ENCODE measurements at places on chromosomes 11 and 22. TPM values are rescaled to one million over a fixed set of nuclear protein-coding genes. Genes with fewer than 3 reads are reported as not detected.

GRCh38 chr22:20084547-20085413, 4.7 kb downstream of the DGCR8 start:
- DNase-seq: no peak

Gene SLC22A25
- not detected for polyA plus RNA-seq

DNA sequence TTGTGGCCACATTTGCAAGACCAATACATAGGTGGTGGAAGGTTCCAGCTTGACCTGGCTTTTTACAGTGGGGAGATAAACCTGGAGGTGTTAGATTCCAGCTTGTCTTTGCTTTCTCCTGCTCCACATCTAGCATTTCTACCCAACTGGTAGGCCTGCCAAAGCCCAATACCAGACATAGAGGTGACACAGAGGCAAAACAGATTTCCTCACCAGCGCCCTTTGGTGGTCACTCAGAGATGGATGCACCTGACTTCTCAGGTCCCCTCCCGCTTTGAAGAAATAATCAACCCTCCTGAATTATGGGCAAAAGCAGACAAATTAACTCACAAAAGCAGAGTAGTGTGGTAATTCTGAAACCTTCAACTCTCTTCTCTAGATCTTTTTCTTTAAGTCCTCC, 1356.2 kb downstream of the FAM181B start:
- no peak for DNase-seq

GRCh38 chr22:29032584-29032983, 29.0 kb downstream of the C22orf31 start:
- no peak for DNase-seq

Gene INS
- polyA plus RNA-seq: not detected

- DNase-seq: no peak
Measured at GRCh38 chr22:37753746-37754145, 54.0 kb upstream of the GCAT start.
